ENCODE measurements at places on chromosomes 4 and X.
A peak's percentile ranks its signal among the peaks of the same experiment; 100 is the strongest.

DNA sequence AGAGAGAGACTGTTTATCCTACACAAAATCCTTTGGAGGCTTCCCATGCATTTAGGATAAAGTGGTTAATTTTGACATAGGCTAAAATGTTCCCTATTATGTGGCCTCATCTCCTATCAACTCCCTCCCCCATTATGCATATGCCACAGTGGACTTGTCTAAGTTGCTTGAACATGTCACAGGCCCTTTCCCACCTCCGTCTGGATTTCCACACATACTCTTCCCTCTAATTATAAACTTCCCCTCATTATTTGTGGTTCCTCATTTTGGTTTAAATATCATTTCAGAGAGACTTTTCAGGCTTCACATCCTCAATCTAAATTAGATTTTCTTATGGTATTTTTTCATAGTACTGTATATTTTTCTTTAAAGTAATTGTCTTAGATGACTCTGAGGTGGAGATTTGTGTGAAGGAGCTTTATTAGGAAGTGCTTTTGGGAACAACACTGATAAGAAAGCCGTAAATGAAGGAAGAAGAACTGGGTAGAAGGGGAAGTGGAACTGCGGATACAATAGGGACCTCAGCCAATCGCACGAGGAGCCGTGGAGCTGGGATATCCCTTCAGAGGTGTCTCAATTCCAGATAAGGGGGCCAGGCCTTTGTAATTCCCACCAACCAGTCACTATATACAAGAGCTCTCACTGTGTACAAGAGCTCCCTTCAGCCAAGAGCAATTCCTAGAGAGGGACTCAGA is 7.9 kb downstream of the C4orf17 start:
- DNase-seq, result no peak

DNA sequence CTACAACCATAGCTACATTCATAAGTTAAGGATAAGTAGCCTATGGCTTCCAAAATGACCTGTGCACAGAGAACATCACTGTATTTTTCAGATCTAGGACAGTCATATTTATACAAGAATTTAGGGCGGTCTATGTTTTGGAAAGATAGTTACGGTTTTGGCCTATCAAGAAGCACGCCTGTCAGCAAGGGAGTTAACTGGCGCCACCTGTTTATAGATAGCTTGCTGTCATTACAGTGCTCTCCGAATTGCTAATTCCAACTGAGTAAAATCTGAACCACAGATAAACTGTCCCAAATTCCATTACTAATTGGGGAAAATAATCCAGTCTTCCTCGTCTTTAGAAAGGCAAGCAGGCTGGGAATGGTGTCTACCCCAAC is 646 bp downstream of the ABCB7 start:
- DNase-seq, result no peak

- no peak for DNase-seq
These were observed 98.5 kb upstream of the ETNPPL start for GRCh38 chr4:108861334-108861733.

DNA sequence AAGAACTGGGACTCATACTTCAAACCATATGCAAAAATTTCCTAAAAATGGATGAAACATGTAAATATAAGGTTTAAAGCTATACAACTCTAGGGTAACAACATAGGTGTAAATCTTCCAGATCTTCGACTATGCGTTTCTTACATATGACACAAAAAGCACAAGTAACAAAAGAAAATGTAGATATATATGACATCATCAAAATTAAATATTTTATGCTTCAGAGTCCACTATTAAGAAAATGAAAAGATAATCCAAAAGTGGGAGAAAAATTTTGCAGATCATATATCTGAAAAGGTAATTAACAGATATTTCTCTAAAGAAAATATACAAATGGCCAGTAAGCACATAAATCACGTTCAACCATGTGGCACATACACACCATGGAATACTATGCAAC is 164.2 kb upstream of the ACTRT1 start:
- no peak for DNase-seq

DNA sequence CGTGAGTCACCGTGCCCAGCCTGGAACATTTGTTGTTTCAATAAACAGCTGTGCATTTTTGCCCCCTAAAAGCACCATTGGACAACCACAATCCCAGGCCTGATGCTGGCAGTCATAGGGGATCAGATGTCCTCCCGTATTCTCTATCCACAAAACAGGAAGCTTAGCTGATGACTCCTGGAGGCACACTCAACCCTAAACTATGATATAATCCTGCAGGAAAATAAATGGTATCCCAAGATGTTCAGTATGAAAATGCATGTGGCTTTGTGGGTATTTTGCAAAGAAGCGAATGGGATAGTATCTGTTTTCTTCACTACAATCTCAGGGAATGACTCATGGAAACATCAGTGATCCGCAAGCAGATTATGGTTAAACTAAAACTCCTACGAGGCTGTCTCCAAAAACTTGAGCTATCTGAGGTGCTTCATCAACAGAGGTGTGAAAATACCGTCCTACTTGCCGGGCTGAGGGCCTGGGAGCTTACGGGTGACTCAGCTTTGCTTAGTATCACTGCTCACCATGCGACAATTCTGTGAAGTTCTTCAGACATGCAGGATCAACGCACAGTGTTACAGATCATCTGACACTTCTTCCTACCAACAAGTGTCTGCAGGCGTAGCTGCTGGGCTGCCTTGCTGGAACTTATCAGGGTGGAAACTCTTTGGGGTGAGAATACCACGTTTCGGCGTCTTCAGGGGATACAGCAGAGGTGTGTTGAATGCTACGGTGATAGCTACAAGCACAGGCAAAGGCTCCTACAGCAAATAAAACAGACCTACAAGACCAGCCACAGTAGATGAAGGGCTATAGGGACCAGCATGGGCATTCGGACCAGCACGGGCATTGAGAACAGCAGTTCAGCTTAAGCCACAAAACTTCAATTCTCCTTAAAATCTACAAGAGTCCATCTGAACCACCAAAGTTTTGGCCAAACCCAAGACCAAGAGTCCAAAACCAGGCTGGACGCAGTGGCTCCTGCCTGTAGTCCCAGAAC is 148.5 kb downstream of the DHRSX start:
- DNase-seq, result no peak

DNA sequence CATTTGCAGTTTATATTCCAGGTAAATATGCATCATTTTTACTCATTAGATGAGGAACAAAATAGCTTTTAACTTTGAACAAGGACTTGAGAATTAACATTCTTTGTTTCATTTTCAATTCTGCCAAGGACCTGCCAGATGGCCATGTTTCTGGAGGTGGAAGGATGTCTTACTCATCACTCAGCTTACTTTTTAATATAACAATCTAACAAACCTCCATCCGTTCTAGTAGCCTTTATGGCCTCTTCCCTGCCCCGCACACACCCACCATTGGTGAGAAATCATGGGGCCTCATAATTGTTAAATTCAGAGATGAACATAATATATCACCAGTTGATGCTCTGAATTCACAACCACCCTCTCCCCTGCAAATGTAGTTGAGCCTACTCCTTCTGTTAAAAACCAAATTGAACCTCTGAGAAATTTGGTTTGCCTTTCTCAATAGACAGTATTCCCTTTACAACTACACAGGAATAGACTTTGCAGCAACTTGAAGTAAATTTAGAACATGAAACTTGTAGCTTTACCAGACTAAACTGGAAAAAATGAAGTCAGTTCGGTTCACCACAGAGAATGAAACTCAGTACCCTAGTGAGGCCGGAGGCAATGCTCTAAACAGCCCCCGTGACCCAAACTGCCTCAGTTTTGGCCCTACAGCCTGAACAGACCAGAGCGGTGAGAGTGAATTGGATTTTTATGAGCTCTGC is 50.1 kb upstream of the ACSL4 start:
- no peak for DNase-seq

DNA sequence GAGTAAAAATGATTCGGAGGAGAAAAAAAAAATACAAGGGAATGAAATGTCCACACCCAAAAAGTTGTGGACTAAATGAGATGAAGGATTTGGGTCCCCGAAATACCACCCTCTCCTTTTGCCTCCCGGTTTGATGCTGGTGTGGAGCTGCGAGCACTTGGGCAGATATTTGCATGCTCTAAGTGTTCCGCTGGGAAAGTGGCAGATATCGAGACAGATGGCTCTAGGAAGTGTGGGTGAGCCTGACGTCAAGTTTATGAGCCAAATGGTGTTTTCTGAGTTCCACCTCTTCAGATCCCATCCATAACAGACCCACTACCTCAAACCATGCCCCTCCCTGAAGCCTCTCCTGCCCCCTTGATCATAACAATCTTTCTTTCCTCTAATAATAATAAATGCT is 228.6 kb downstream of the QDPR start:
- no peak for DNase-seq

- DNase-seq, result no peak
These were observed 17.0 kb upstream of the ERCC6L start for GRCh38 chrX:72255864-72256263.

DNA sequence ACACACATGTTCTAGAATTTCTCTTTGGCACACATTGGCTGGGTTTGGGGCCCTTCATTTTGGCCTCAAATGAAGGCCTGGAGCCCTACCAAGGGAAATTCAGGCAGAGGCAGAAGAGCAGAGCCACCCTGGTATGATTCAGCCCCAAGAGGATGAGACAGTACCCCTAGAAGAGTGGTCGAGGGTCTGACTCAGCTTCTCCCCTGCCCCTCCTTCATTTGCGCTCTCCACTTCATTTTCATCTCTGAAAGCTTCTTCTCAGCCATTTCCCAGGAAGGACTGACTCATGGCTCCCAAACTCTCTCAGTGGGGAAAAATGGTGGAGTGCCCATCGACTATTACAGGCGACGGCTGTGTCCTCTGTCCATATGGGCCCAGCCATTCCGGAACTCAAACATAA is 43.5 kb downstream of the MAMLD1 start:
- no peak for DNase-seq

GRCh38 chr4:3121110-3121509 is 46.6 kb downstream of the HTT start:
- DNase-seq, result no peak

DNA sequence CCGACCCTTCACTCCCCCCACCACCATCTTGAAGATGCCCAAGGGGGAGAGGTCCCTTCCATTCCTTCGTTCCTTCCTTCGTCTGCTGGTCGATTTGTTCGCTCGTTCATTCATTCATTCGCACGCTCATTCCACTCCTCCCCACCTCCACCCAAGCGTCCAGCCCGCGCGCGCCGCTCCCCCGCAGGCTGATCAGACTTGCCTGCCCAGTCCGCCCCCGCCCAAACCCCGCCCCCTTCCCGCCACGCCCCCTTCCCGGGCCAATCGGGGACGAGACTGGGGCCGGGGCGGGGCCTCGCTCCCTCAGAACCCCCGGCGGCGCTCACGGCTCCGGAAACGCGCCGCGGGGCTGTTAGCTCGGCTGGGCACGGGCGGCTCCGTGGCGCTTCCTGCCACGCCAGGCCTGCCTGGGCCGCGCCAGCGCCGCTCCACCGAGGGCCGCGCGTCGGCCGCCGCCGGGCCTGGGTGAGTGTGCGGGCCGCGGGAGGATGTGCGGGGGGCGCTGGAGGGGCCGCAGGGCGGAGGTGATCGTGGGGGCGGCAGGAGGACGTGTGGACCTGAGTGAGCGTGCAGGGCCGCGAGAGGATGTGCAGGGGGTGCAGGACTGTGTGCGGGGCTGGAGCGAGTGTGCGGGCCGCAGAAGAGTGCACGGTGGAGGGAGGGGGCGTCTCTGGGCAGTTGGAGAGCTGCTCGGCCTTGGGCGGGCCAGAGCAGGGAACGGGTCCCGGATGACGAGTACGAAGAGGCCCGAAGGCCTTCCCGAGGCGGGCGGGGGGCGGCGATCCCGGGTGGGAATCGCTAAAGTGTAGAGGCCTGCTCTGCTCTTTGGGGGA is at the start of gene ZNF275:
TSS of gene ZNF275 (plus strand) at position 333 of the 833 bp plus-strand sequence. CDS start 2,527 bp downstream, outside the sequence.
- peak; percentile 71 for DNase-seq

DNA sequence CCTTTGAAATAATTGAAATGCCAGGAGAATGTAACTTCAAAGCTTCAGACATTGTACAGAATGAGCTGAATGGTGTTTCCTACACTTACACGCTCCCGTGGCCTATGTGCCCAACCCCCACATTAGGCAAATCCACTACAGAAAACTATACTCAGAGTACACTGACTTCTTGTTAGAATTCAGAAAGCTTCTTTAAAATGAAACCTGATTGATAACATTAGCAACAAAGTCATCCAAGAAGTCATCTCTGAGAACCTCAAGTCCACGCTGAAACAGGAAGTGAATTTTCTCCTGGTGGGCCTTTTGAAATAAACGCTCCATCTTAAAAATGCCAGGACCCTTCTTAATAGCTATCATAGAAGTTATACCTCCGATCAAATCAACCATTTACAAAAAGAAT is 136.3 kb downstream of the TSPAN5 start:
- DNase-seq, result no peak

- DNase-seq, result no peak
These were observed 91.1 kb upstream of the MAOA start for GRCh38 chrX:43564953-43565352.

DNA sequence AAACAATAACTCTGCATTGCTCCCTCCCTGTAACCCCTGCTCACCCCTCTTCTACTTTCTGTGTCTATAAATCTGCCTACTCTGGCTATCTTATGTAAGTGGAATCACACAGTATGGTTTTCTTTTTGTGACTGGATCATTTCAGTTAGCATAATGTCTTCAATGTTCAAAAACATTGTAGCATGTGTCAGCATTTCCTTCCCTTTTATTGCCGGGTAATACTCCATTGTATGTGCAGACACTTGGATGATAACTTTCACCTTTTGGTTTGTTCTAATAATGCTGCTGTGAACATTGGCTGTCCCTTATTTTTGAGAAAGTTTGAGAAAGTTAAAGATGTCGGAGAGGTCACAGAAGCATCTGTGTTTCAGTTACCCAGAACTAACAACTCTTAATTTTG is 60.6 kb upstream of the TLR2 start:
- no peak for DNase-seq

DNA sequence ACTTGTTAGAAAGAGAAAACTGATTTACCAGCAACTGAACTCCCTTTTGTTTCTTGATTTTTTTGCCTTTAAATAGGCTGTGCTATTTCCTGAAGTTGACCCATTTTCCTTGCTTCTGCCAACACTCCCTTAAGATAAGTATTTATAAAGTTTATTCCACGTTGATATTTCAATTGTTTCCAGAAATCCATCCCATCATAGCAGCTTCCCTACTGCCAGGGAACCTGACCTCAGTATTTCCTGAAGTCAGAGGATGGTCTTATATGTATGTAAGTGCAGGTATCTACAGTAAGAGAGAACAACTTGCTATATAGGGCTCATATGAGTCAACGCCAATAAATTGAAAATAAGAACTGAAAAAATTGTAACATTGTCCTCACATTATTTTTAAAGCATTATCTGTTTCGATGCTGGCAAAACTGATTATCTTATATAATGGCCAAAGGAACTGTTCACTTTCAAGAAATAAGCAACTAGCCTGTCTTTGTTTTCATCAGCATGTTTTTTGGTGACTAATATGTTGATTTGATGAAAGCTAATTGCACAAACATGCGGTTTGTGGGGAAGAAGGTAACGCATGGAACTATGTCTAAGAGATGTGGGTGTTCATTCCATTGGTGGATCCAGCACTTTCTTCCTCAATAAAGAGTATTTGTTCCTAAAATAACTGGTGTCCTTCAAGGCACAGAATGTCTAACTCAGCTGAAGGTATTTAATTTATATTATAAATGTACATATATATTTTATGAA is 4.7 kb downstream of the LIMCH1 start:
- no peak for DNase-seq

Measured in CD4-positive, alpha-beta T cell treated with Interleukin-4 for 4 hours (primary cell).